ENCODE measurements at places on chromosomes 7 and 10. TPM values are rescaled to one million over a fixed set of nuclear protein-coding genes. Genes with fewer than 3 reads are reported as not detected.
A peak's percentile ranks its signal among the peaks of the same experiment; 100 is the strongest.

DNA sequence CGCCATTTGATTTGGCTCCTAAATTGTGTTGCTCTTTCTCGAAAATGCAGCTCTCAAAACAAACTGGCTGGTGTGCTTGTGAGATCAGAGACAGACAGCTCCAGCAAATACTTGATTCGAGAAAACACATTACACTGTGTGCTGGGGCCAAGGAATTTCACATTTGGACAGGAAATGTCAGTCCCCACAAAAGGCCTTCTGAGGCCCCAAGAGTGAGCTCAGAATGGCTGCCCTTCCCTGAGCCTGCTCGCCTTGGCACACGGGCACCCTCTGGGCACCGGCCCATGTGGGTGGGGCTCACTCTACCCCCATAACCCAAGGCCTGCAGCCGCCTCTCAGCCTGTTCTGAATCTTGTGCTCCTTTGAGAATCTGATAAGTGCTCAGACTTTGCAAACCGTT lies 13.9 kb upstream of the HSPA12A start:
- H3K27me3 ChIP-seq: no peaks in the 10 kb centered on the region
- no peak for DNase-seq
- H3K27ac ChIP-seq: no peak overlapping the region

GRCh38 chr7:80918399-80918798 lies 452 bp downstream of the SEMA3C start:
- peak overlapping the region; percentile 55 for H3K4me3 ChIP-seq
- H3K36me3 ChIP-seq: no peaks in the 10 kb centered on the region
- no peaks in the 10 kb centered on the region for H3K4me1 ChIP-seq
- H3K27me3 ChIP-seq: no peaks in the 10 kb centered on the region

DNA sequence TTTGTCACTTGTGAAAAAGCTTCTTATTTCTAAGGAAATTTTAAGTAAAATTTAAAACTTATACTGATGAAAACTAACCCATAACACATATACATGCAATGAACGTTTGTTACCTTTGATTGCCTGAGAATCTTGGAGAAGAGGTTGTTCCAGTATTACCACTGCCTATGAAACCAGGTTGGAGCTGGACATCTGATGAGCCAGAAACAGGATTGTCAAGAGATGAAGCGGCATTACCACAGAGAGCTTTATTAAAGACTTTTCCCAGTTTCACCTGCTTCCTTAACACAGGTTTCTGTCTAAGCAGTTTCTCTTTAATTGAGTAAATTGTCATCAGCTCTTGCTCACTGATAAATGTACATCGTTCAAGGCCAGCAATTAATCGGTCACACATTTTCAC lies 9.0 kb upstream of the KIF20B start:
- H3K36me3 ChIP-seq: no peaks in the 10 kb centered on the region
- H3K27ac ChIP-seq: no peak overlapping the region
- no peaks in the 10 kb centered on the region for H3K4me1 ChIP-seq
- no peak overlapping the region for H3K4me3 ChIP-seq
- no peaks in the 10 kb centered on the region for H3K27me3 ChIP-seq

DNA sequence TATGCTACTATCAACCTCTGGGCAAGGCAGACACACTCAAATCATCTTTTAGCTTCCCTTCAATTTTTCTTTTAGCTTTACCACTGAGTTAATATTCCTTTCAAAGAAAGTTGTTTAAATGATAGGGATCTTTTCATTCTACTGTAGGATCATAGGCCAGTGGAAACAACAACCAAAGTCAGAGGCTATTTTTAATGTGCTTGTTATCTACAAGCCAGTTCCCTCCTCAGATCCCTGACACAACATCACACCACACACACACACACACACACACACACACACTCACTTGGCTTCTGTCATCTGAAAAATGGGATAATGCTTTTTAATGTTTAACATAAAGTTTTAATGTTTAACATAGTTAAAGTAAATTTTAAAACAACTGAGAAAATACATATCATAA lies 106.7 kb upstream of the CAV2 start:
- no peak overlapping the region for H3K4me3 ChIP-seq
- DNase-seq: no peak
- no peaks in the 10 kb centered on the region for H3K4me1 ChIP-seq
- no peaks in the 10 kb centered on the region for H3K27me3 ChIP-seq

GRCh38 chr7:97002555-97003261 lies 2.6 kb upstream of the DLX6 start:
- no peak overlapping the region for H3K27ac ChIP-seq
- no peak overlapping the region for H3K4me3 ChIP-seq
- H3K27me3 ChIP-seq: peaks cover 100% of the 10 kb centered on the region
- no peaks in the 10 kb centered on the region for H3K4me1 ChIP-seq

- no peaks in the 10 kb centered on the region for H3K36me3 ChIP-seq
- H3K27ac ChIP-seq: peak overlapping the region; percentile 95
- no peak for DNase-seq
- no peaks in the 10 kb centered on the region for H3K27me3 ChIP-seq
- no peak overlapping the region for H3K4me3 ChIP-seq
- peaks cover 66% of the 10 kb centered on the region for H3K4me1 ChIP-seq
Observed at GRCh38 chr10:125062914-125063230, 97.5 kb downstream of the CTBP2 start.

The PIP gene
- 1,201 TPM for total RNA-seq

DNA sequence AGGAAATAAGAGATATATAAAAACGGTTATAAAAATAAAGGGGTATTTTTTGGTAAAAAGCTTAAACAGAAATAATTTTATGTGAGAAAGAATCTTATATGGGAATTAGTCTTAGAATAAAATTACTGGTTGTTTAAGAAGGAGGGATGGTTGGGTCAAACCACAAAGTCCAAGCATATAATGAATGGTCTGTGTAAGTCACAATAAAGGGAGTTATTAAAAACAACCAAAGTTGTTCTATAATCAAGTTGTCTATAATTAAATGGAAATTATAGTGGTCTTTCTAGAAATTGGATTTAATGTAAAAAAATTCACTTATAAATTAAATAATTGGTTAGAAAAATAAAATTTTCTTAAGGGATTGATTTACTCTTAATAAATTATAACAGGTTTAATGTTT lies 304.8 kb downstream of the POM121L12 start:
- no peaks in the 10 kb centered on the region for H3K27me3 ChIP-seq
- H3K36me3 ChIP-seq: no peaks in the 10 kb centered on the region
- no peak overlapping the region for H3K27ac ChIP-seq

- no peak for DNase-seq
- H3K4me1 ChIP-seq: no peaks in the 10 kb centered on the region
- H3K36me3 ChIP-seq: no peaks in the 10 kb centered on the region
- no peak overlapping the region for H3K4me3 ChIP-seq
- H3K27me3 ChIP-seq: no peaks in the 10 kb centered on the region
Observed at GRCh38 chr10:72695496-72695895, 3.6 kb downstream of the MCU start.

DNA sequence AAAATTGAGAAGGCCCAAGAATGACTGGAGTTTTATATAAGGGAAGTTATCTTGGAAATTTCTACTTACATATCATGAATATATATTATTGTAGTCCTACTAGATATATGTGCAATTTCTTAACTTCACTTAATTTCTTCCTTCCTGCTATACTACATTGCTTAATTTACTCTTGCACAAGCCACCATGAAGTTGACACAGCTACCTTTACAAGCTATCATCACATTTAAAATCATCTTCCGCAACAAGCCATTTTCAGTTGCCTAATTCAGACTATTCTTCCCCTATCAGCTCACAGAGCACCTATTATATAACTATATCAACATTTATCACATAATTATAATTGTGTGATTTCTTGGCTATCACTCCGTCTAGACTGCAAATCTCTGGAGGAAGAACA lies 418.4 kb downstream of the PARD3 start:
- no peak overlapping the region for H3K4me3 ChIP-seq
- no peaks in the 10 kb centered on the region for H3K36me3 ChIP-seq
- H3K27me3 ChIP-seq: no peaks in the 10 kb centered on the region
- no peaks in the 10 kb centered on the region for H3K4me1 ChIP-seq
- DNase-seq: no peak
